ENCODE measurements at places on chromosomes 4 and X. TPM values are rescaled to one million over a fixed set of nuclear protein-coding genes. Genes with fewer than 3 reads are reported as not detected.

- DNase-seq = no peak
Measured at GRCh38 chr4:171118091-171118490, 695.1 kb upstream of the GALNTL6 start.

- no peak for DNase-seq
Measured at GRCh38 chr4:8120501-8120900, 38.1 kb downstream of the ABLIM2 start.

- DNase-seq = no peak
Measured at GRCh38 chr4:5812506-5813229, 80.2 kb downstream of the CRMP1 start.

DNA sequence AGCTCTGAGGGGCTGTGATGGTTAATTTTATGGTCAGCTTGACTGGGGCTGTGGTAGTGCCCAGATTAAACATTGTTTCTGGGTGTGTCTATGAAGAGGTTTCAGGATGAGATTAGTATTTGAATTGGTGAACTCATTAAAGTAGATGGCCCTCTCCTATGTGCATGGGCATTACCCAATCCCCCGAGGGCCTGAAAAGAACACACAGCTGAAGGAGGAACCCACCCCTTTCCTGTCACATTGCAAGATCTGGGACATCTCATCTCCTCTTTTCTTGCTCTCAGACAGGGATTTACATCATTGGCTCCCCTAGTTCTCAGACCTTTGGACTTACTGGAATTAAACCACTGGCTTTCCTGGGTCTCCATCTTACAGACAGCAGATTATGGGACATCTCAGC is 29.4 kb upstream of the NDP start:
- DNase-seq = no peak

DNA sequence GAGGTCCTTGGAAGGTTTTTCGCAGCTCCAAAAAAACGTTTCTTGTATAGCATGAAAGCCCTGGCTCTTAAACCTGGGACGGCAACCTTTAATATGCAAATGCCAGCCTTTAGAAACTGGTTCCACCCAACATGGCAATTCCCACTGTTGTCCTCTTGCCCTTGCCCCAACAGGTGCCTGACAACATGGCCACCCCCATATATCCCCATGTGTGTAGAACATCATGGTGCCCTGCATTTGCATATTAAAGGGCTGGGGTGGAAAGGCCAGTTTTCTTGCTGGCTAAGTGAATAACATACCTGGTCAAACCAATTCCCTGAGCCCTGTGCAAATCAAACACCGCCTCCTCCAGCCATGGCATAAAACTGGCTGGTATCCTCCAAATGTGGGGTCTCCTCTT is 26.0 kb upstream of the GLRA3 start:
- no peak for DNase-seq

- no peak for DNase-seq
Measured at GRCh38 chr4:44761306-44761705, 35.0 kb upstream of the GNPDA2 start.

- DNase-seq = no peak
Measured at GRCh38 chr4:80054375-80054774, 18.7 kb downstream of the ANTXR2 start.

GRCh38 chr4:153782581-153782980 is 6.3 kb downstream of the SFRP2 start:
- no peak for DNase-seq

GRCh38 chr4:71857713-71858451 is 74.0 kb upstream of the GC start:
- no peak for DNase-seq

DNA sequence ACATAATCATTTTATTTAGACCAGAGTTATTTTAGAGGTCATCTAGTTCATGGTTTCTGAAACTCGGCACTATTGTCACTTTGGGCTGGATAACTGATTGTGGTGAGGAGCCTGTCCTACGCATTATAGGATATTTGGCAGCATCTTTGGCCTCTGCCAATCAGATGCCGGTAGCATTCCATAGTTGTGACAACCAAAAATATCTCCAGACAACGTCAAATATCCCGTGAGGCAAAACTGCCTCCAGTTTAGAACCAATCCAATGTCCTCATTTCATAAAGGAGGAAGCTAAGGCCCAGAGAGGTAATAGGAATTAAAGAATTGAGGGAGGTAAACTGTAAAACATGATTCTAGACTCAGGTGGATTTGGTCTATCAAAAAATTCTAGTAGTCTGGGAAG is 6.1 kb downstream of the ZMAT1 start:
- no peak for DNase-seq

DNA sequence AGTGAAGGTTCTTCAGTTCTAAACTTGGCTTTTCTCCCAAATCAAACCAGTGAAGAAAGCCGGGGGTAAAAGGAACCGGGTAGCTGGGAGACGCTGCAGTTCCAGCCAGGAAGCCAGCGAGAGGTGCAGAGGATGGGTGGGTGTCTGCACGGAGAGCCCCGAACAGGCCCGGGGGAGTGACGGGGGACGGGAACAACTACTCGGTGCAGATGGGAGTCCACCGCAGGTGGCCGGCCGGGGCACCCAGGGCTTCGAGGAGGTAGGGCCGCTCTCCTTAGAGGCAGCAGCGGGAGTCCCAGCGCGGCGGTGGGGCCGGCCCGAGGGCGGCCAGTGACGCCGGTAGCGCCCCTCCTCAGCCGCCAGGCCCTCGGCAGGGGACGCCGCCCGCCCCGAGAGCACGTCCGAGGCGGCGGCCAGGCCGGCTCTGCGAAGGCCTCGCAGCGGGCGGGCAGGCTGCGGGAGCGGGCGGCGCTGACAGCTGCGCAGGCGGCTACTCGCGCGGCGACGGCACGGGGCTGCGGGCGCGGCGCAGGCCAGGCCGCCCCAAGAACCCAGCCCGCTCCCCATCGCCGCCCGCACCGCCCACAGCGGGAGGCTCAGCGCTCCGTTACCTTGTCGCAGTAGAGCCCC is 449 bp downstream of the FBXL5 start:
- DNase-seq = peak; percentile 92

- DNase-seq = no peak
Measured at GRCh38 chrX:37986893-37987292, 19.5 kb upstream of the SYTL5 start.

Gene ERAS
- not detected for total RNA-seq

Gene VCX2
- total RNA-seq = not detected

Gene INTU
- total RNA-seq = 10.9 TPM

Gene SRPK3
- total RNA-seq = 0.18 TPM
